ENCODE measurements at places on chromosomes 3 and 15. TPM values are rescaled to one million over a fixed set of nuclear protein-coding genes. Genes with fewer than 3 reads are reported as not detected.
A peak's percentile ranks its signal among the peaks of the same experiment; 100 is the strongest.

GRCh38 chr3:10522646-10523303, 17.4 kb upstream of the ATP2B2 start:
- DNase-seq: no peak

DNA sequence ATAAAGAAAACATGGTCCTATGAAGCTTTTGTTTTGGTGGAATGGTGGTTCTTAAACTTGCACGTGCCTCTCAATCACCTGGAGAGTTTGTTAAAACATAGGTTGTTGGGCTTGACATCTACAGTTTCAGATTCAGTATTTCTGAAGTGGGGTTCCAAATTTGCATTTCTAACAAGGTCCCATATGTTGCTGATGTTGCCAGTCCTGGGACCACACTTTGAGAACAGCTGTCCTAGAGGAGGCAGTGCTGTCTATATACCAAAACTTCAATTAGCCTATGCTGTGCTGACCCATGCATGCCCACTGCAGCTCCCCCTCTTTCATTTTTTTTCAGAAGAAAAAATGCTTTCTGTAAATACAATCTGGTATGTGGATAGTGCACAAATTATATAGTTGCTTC, 31.3 kb downstream of the ALCAM start:
- DNase-seq: no peak

SEMA3B gene
- 35.6 TPM for polyA plus RNA-seq

DNA sequence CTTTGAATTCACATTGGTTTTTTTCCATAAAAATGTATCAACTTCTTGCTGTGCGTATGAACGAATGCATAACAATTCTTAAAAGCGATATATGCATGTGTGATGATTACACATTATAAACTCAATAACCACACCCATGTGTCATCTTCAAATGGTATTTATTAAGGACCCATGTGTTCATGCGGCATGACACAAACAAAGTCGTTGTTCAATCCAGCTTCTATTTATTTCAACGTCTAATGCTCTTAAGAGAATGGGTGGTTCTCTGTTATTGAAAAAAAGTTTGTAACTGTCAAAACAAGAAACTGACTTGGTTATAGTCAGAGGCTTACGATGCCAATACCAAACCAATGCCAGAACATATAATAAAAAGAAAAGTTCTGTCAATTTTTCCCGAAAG, 195.9 kb downstream of the FOXP1 start:
- DNase-seq: no peak

DNA sequence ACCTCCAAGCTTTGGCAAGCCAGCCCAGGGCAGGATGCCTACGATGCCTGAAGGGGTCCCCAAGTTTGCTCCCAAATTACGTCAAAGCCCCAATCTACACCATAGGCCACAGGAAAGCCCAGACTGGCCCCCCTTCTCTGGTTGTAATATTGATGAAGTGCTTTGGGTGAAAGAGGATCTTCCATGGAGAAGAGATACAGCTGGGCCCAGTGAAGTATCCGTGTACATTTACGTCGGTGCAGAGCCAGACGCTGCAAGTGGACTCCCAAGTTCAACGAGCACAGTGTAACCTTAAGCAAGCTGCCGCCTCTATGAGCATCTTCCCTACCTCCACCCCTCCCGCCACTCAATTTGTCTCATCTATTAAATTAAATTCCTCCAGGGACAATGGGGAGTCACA, 100.1 kb upstream of the TPM1 start:
- no peak for DNase-seq

PRICKLE2 gene
- polyA plus RNA-seq: 7.8 TPM

GRCh38 chr3:129560269-129560787, 17.4 kb downstream of the H1-8 start:
- no peak for DNase-seq

GRCh38 chr3:72339670-72340030, 508.6 kb downstream of the SHQ1 start:
- no peak for DNase-seq

DNA sequence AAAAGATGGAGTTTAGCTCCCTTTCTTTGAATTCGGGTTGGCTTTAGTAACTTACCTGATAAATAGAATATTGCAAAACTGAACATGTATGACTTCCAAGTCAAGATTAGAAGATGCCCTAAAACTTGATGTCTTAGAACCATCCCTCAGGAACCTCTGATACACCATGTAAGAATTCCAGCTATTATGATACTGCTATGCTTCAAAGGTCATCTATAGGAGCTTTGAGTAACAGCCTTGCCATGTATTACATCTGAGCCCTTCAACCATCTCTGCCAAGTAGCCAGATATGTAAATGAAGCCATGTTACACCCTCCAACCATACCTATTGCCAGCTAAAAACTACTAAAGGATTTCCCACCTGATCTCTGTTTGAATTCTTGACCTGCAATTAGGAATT, 854.2 kb downstream of the SI start:
- DNase-seq: no peak

FAM98B gene
- polyA plus RNA-seq: 37.8 TPM

- DNase-seq: no peak
Observed at GRCh38 chr3:140265302-140265701, 330.3 kb downstream of the CLSTN2 start.

DNA sequence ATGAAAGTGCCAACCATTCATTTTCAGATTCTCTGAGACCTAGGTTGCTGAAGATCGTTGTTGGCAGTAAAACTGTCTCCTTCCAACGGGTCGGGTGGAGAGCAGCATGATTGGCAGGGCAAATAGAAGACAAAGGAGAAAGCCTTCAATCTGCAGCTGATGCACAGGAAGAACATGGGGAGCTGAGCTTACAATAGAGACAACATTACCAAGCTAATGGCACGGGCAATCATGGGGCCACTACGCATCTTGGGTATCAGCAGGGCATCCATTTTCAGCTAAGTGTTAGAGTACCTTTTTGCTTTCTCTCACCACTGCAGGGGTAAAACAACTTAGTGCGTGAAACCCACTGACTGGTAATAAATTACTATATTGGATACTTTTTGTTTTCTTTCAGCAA, 114.8 kb downstream of the WDR72 start:
- DNase-seq: no peak

GRCh38 chr15:75202251-75203016, 752 bp downstream of the C15orf39 start:
- peak; percentile 74 for DNase-seq

DNA sequence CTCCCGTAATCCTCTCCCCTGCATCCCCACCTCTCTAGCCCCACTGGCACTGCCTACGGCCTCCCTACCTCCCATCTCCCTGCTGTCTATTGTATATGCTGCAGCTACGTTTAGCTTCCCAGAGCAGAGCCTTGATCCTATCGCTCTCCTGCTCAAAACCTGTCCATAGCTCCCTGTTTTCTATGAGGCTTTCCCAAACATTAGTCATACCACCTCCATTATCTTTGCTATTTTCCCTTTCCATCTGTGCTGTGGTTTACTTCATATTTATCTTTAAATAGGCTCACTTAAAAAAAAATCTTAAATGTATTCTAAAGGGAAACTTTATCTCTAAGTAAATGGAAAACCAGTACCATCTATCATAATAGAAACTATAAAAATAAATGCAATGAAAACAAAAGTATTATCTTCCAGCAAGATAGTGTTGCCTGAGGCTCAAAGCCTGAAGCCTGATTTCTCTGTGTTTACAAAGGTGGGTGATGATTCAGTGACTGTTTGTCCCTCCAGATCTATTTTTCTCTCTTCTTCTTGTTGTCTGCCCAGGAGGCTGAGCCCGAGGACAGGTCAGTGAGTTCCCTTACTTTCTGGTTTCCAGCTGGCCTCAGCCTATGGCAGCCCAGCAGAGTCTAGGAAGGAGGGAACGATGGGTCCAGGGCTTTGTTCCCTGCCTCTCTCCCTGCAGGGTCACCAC, 397.1 kb upstream of the CFAP20DC start:
- DNase-seq: no peak

DNA sequence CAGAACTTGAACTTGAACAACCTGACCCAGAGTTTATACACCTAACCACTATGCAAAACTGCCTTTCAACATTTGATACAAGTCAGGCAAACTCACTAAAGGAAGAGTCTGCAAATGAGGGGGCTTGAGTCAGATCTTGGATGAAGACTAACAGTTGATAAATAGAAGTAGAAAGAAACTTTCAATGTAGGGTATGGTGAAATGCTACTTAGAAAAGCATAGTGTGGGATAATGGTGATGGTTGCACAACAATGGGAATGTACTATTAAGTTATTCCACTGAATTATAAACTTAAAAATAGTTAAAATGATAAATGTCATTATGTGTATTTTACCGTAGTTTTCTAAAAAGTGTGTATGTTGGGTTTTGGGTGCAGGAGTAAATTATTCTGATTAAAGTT, 19.7 kb upstream of the ZNF280D start:
- no peak for DNase-seq

GP5 gene
- polyA plus RNA-seq: 0.27 TPM

GNL3 gene
- polyA plus RNA-seq: 96.6 TPM

DNA sequence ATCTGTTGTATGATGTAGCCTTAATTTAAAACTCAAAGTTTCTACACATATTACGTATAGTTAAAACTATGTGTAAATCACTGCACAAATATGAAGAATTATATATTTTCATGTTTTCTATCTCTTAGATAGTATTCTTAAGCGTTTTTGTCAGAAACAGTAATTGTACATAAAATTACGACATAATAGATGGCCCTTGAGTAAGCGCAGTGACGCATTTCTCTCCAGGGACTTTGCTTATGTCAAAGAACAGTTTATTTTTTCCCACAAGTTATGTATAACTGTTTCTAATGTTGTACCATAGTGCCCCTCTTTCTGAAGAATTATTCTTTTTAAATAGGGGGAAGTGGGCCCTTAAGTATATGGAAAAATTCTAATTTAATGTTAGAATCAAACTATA, 934.0 kb downstream of the VGLL3 start:
- no peak for DNase-seq

DNA sequence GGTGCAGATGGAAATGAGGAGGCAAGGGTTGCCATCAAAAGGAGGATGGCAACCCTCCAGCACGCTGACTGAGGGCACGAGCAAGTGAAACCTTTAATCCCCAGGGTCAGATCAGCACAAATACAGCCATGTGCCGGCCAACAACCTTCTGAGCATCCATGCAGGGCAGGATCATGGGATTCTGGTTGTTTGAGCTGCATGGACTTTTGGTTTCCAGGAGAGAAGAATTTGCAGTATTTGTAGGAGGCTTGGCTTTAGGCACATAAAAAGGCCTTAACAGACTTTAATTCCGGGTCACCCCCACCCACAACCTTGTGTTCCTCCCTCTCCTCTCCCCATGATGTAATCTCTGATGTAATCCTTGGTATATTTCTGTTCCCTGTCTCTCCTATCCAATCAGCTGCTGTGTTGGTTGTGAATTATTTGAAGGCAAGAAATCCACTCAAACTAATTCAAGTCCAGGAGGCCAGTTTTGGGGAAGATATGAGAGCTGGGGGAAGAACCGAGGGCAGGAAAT, 254.3 kb downstream of the SHQ1 start:
- no peak for DNase-seq

DNA sequence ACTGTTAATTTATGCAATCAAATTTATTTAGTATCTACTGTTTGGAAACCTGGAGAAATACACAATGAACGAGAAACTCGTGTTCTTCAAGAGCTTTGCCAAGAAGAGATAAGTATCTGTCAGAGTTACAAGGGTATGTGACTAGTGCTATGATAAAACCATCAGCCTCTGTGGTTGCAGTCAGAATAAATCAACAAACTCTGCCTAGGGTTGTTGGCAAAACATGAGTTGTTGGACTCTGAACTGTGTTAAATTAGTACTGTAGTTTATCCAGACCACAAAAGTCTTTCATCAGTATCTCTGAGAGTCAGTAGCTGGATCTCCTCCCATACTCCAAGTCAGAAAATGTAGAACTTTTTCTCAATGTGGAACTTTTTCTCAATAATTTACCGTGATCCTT, 918.4 kb downstream of the NAALADL2 start:
- DNase-seq: no peak

GRCh38 chr3:33875680-33876079, 77.2 kb downstream of the PDCD6IP start:
- no peak for DNase-seq

GRCh38 chr15:67135494-67135893, 70.1 kb downstream of the SMAD3 start:
- no peak for DNase-seq

RTP1 gene
- 0.60 TPM for polyA plus RNA-seq

PRR23C gene
- polyA plus RNA-seq: not detected

DNA sequence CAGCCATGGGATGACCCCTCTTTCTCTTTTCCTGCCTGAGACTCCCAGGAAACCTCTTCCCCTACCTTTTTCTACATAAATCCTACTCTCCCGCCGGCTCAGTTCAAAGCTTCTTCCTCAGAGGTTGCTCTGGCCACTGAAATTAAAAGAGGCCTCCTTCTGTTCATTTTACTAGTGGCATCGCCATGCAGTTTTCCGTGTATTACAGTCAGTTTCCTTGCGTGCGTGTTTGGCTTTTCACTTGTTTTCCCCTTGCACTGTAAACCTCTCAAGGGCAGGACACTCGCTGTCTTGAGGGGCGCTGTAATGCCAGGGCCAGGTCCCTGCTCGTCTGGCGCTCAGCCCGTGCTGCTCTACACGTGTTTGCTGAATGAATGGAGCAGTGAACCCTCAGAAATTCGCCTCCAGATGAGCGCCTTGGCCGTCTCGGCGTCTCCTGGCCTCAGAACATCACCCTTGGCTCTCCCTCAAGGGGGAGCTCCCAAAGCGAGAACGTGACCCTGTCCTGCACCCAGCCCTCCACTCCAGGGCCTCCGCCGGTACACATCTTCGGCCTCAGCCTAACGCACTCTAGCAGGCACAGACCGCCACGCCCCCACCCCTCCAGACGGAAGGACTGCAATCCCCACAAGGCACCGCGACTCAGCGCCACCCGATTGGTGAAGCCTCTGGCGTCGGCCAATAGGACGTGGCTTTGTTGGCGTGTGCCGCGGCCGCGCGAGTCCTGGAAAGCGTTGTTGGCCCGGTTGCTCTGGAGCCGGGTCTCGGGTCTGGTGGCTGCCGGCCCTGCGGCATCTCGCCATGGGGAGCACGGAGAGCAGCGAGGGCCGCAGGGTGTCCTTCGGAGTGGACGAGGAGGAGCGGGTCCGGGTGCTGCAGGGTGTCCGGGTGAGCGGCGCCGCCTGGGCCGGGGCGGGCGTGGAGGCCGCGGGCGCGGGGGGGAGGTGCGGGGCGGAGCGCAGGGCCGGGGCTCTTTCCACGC, at the start of gene CHCHD6:
Gene CHCHD6 (plus strand): TSS at position 729 of the 982 bp plus-strand sequence. CDS start 73 bp downstream, at position 802.
- peak; percentile 96 for DNase-seq

All from muscle of arm (tissue), 14 donors.